GM13976 (cell line): ENCODE measurements at places on chromosomes 3 and 15.

GRCh38 chr15:34718681-34719665, 35.8 kb downstream of the GJD2 start:
- no peak for DNase-seq

- no peak for DNase-seq
These were observed 10.4 kb upstream of the TMEM202 start for GRCh38 chr15:72387741-72388140.

GRCh38 chr3:69201658-69202057, 79.3 kb upstream of the LMOD3 start:
- DNase-seq = no peak

GRCh38 chr3:171460725-171461524, 720 bp upstream of the TNIK start:
- DNase-seq = peak; percentile 47

DNA sequence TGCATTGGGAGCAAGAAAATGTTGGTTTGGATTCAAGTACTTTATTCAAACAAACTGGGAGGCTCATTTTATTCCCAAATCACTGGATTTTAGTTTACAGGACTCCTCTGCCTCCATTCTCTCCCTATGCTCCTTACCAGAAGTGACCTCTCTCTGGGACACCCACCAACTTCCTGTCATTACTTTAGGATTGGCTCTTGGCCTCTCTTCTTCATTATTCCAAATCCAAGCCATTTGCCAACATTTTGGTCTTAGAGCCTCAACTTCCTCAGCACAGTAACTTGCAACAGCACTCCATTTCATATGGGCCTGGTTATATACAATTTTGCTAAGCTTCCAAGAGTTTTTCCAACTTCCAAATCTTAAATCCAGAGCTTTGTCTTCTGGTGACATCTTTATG, 432.1 kb downstream of the NR2F2 start:
- DNase-seq = no peak

DNA sequence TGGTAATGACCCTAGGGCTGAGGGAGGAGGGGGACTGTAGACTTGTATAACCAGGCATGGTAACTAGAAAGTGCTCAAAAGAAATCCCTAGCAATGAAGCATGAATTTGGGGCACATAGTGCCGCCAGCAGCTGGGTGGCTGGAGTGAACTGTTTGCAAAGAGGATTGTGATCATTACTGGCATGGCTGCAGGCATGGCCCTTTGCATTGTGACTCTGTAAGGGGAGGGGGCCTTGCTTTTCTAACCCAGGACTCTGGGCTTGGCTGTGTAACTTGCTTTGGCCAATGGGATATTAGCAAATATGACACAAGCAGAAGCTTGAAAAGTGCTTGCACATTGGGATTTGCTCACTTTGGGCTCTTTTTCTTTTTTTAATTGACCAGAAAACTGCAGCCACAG, 112.5 kb upstream of the RAD18 start:
- no peak for DNase-seq

DNA sequence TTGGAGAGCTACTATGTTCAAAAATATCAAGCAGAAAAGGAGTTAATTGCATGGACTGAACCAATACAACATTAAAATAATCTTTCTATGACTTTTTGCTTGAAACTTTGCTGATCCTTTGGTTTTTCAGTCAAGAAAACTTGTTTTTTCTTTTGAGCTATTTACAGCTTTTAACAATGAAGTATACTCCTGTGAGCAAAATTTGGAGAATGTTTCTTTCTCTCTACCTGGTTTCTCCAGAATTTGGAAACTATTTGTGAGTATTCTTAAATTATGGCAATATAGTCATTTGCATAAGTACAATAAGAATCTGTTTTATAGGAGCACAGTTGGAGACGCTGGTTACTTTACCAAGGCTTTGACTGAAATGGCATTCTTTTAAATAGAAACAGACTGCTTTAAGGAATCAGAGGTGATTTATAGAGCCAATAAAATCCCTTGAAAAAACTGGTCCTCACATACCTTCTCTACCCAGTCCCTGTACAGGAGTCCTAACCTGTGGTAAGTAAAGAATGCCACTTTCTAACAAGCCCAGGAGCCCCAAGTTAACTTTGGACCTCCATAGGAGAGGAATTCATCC, 127.4 kb downstream of the PLCH1 start:
- no peak for DNase-seq

DNA sequence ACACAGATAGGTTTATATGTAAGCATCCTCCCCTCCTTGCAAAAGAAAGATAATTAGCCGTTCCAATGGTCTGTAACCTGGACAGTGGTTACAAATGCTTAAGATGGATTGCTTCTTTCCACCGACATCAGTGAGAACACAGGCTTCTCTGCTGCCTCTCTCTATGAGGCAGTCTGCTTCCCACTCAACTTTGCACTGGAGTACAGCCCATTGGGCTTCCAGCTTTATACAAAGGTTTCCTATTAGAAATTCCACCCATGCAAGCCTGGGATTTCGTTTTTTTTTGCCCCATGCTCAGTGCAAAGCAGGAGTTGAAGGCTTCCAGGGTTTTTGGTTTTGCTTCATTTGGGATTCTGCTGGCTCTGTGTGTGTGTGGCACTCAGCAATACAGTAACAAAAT, 47.3 kb upstream of the C3orf22 start:
- no peak for DNase-seq

DNA sequence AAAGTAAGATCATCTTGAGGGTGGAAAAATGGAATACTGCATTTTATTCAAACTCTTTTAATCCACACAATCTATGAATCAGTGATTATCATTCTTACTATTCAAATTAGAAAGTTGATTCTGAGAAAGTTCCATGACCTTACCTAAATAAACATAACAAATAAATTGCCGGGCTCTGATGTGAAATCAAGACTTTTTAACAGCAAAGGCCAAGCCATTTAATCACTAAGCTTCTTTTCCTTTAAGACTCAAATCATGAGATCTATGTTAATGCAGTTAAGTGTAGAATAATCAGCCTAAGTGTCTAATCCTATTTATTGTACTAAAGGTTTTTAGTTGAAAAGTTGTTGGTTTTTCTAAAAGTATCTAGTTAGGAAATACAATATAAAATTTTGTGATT, 857.0 kb downstream of the SI start:
- no peak for DNase-seq

DNA sequence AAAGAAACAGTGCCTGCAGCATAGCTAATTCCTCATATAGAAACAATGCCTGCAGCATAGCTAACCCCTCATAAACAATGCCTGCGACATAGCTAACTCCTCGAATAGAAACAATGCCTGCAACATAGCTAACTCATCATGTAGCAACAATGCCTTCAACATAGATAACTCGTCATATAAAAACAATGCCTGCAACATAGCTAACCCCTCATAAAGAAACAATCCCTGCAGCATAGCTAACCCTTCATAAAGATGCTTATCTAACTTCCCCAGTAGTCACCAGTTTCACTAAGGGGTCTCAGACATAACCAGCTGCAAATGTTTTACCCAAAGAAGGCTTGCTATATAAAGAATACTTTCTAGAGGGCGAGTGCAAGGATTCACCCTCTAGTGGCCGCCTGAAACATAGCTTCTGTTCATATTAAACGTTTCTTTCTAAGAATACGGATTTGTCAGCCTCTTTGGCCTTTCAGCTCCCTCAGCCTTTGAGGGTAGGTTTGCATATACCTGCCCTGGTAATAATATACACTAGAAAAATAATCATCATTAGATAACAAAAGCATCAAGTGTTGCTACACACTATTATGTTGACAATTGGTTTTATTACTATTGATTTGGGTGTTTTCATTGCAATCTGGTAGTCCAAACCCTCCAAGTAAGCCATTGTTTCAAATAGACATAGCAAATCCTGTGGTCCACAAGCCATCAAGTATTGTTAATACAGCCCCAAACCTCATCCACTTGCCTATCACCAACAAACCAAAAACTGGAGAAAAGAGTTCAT, 44.4 kb upstream of the FAN1 start:
- peak; percentile 39 for DNase-seq

- no peak for DNase-seq
These were observed 82.0 kb downstream of the KCNMB2 start for GRCh38 chr3:178618197-178618596.

DNA sequence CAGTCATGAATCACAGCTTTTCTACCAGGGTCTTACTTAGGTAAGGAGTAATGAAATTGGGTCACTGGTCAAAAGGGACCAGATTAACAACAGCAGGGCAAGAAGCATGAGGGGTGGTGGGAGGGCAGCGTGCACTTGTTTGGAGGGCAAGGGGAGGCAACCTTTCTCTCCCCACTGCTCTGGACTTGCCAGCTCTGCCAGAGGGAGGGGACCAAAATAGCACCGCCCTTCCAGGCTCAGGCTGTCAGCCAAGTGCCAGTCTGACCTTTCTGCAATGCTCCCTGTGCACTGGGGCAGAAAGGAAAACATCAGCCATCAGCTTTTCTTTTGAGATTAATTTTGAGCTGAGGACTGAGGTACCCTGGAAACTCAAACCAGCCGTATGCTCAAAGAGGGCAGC, 4.5 kb upstream of the ULK3 start:
- DNase-seq = no peak

- no peak for DNase-seq
These were observed 26.4 kb downstream of the ANXA2 start for GRCh38 chr15:60371175-60372051.

GRCh38 chr3:53671192-53671960, 174.8 kb downstream of the CHDH start:
- DNase-seq = no peak

GRCh38 chr15:101097111-101097510, 154.7 kb downstream of the CHSY1 start:
- no peak for DNase-seq

DNA sequence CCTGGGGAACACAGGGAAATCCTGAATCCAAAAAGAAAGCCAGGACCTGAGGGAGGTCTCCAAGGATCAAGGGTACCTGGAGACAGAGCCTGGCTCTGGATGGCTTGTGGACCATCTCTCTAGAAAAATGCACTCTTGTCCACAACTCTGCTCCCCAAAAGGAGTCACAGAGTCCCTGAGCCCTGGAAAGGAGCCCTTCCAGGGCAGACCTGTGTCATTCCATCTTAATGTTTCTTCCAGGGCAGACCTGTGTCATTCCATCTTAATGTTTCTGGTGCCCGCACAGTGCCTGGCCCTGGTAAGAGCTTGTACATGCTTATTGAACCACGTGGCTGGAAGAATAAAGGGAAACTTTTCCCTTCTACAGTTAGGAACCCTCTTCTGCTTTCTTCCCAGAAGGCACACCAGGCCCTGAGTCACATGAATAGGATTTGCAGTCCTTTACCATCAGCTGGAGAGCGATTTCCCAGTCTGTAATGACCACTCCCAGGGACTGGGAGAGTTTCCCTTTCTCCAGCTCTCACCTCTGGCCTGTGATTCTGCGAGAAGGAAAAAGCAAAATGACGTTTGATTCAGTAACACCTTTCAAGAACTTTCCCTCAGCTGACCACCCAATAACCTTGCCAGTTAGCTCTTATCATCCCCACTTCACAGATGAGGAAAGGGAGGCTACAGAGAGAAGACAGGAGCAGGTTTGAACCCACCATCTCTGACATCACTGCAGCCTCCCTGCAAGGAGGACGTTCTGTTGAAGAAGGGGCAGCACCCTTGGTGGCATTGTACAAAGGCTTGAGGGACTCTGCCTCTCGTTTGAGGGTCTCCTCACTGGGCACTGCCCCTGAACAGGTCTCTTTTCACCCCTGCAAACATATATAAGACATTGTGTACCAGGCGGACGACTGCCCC, 35.8 kb upstream of the SLCO2A1 start:
- no peak for DNase-seq

DNA sequence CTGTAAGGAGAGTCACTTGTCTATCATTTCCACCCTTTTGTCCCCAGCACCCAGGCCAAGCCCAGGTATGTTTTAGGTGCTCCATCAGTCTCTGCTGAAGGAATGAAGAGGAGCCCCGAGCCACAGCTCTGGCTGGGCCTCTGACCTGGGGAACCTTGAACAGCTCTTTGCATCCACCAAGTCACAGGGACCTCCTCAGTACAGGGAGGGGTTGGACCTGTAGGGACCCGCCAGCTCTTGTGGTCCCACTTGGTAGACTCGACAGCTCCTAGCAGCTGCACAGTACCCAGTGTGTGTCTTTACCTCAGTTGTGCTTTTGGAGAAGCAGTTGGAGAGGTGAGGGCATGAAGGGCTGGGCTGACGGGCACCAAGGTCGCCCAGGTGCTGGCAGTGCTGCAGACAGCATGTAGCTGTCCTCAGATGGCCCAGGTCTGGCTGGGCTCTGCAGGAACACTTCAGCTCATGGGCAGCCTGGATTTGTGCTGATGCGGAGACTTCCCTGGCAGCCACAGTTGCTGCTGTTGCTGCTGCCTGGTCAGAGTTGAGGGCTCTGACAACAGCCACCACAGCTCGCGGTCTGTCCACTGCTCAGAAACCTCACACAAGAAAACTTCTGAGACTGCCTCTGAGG, 123.6 kb downstream of the CACNA1D start:
- no peak for DNase-seq

- no peak for DNase-seq
These were observed 161.3 kb downstream of the ABHD5 start for GRCh38 chr3:43852066-43852465.

DNA sequence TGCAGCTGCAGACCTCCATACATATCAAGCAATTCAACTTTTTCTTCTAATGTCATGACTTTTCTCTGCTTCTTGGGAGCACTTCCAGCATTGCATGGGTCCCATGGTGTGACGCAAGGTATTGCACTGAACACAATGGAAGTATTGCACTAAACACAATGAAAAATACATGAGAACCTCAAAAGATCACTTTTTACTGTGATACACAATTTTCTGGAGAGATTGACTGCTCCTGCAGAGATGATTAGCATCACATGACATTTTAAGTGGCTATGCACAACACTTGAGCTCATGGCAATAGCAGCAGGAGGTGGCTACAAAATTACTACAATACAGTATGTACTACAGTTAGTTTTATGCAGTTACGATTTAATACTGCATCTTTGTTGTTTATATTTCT, 113.5 kb upstream of the BHLHE40 start:
- DNase-seq = no peak

DNA sequence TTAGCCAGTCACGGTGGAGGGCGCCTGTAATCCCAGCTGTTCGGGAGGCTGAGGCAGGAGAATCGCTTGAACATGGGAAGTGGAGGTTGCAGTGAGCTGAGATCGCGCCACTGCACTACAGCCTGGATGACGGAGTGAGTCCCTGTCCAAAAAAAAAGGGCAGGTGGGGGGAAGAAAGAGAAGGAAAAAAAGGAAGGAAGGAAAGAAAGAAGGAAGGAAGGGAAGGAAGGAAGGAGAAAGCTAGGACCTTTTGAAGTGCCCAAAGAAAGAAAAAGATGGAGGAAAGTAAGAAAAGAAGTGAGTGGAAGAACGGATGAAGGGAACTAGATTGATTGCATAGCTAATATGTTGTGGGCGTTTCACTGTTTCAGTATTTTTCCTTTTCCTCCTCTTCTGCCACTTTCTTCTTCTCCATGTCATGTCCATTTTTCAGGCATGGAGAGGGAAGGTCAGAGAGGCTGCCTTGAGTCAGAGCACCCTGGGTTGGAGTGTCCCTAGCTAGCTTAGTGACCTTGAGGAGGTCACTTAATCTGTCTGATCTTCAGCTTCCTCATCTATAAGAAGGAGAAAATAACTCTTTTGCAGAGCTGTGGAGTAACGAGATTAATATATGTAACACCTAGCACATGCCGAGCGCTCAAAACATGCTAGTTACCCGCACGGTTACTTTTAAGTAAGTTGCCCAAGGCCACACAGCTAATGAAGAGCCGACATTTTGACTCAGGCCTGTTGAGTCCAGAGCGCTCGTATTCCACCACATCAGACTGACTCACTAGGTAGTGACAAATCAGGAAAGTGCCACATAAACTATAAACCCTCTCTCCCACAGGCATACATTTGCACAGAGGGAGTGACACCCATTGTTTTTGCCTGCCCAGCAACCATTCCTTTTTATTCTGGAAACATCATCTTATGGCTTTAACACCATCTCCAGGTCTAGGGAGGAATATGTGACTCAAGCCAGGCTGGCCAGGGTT, 42.2 kb downstream of the BHLHE40 start:
- no peak for DNase-seq

GRCh38 chr3:4044619-4045018, 245.4 kb downstream of the LRRN1 start:
- no peak for DNase-seq
